ENCODE measurements at places on chromosomes 2 and 18.

GRCh38 chr2:235658351-235659174 lies 164.7 kb downstream of the AGAP1 start:
- DNase-seq, result no peak

DNA sequence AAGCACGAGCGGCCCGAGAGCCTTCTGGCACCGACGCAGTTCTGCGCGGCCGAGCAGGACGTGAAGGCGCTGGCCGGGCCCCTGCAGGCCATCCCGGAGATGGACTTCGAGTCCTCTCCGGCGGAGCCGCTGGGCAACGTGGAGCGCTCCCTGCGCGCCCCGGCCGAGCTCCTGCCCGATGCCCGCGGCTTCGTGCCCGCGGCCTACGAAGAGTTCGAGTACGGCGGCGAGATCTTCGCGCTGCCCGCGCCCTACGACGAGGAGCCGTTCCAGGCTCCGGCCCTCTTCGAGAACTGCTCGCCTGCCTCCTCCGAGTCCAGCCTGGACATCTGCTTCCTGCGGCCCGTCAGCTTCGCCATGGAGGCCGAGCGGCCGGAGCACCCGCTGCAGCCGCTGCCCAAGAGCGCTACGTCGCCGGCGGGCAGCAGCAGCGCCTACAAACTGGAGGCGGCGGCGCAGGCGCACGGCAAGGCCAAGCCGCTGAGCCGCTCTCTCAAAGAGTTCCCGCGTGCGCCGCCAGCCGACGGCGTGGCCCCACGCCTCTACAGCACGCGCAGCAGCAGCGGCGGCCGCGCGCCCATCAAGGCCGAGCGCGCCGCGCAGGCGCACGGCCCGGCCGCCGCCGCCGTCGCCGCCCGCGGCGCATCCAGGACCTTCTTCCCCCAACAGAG lies 70.4 kb downstream of the ARHGEF33 start:
- peak; percentile 62 for DNase-seq

GRCh38 chr2:30155202-30155601 lies 8.4 kb downstream of the YPEL5 start:
- DNase-seq, result no peak

DNA sequence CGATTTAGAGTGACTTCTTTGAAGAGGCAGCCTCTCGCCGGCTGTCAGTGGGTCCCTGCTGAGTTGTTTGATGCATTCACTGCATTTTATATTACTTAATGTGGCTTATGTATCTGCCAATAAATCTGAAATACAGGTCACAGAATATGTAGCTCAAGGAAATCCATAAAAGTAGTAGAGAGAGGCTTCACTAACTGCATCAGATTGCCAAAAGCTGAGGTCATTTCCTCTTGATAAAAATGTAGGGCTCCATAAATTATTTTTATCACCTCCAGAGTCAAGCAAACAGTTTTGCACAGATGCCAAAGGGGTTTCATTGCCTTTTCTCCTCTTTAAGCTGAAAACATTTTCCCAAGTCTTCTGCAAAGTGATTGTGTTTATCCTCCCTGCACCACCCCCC lies 36.5 kb upstream of the CCDC93 start:
- no peak for DNase-seq

- DNase-seq, result no peak
These were observed 60.5 kb downstream of the CUL3 start for GRCh38 chr2:224524657-224525056.

- no peak for DNase-seq
These were observed 147.6 kb upstream of the SMAD7 start for GRCh38 chr18:49098386-49098785.

- no peak for DNase-seq
These were observed 1.6 kb downstream of the ST8SIA3 start for GRCh38 chr18:57353940-57354461.

- DNase-seq, result no peak
These were observed 14.0 kb upstream of the DCC start for GRCh38 chr18:52325997-52326396.

GRCh38 chr2:79729532-79729931 lies 216.7 kb downstream of the CTNNA2 start:
- no peak for DNase-seq

GRCh38 chr2:226137201-226137811 lies 662.3 kb downstream of the IRS1 start:
- DNase-seq, result no peak
